ENCODE measurements at places on chromosomes 6 and 20.

DNA sequence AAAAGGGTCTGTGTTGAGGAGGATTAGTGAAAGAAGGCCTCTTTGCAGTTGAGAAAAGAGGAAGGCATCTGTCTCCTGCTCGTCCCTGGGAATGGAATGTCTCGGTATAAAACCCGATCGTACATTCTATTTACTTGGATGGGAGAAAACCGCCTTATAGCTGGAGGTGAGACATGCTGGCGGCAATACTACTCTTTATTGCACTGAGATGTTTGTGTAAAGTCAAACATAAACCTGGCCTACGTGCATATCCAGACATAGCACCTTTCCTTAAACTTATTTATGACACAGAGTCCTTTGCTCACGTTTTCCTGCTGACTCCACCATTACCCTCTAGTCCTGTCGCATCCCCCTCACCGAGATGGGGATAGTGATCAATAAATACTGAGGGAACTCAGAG, 4.5 kb downstream of the TDP2 start:
- DNase-seq, result no peak

- DNase-seq, result no peak
Observed at GRCh38 chr20:47348539-47349142, 7.9 kb downstream of the ZMYND8 start.

GRCh38 chr6:30206799-30207618, 6.2 kb downstream of the TRIM26 start:
- no peak for DNase-seq

GRCh38 chr6:163813979-163814493, 399.5 kb downstream of the QKI start:
- DNase-seq, result no peak

DNA sequence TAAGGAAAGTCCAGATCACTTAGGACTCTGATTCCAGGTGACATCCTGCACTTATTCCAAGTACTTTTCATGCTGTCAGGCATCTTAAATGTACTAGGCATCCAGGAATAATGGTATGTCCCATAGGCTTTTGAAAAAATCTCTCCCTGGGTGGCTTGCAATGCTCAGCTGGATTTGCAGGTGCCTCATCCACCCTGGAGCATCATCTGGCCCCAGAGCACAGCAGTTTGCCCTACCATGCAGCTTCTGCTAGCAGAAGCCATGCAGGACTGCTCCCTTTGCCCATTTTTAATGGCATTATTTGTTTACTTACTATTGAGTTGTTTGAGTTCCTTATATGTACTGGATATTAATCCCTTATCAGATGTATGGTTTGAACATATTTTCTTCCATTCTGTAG, 45.2 kb downstream of the DZANK1 start:
- DNase-seq, result no peak

GRCh38 chr6:36269834-36270705, at the start of gene PNPLA1:
TSS of gene PNPLA1 (plus strand) at chr6:36270060. CDS start at chr6:36270460, 400 bp downstream.
- DNase-seq, result no peak

DNA sequence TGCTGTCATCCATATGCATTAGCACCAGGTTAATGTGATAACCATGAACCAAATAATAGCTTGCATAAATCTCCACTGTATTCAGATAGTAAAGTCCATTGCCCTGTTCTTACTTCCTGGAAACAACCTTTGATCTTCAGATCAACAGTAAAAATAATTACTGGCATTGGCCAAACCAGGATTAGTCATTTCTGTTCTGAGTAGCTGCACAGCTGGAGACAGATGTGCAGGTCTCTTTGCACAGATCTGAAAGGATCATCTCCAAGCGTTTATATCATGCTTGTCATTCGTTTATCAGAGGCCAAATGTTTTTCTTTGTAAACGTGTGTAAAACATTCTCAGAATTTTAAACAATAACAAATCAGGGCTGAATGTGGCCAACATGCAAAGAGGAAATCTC, 134.4 kb upstream of the HMGCLL1 start:
- DNase-seq, result no peak

DNA sequence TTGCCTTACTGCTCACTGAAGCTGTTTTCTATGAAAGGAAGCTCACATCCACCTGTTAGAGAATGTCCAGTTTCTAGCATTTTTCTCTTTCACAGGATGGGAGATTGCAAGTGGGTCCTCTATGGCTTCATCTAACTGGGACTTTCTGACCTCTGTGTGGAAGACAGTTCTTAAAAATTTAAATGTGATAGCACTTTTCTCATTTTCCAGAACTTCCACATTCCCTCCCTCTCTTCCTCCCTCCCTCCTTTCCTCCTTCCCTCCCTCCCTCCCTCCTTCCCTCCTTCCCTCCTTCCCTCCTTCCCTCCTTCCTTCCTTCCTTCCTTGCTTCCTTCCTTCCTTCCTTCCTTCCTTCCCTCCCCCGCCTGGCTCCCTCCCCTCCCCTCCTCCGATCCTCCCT, 291.1 kb downstream of the DOK5 start:
- no peak for DNase-seq

GRCh38 chr6:14452567-14453527, 335.3 kb downstream of the CD83 start:
- no peak for DNase-seq

GRCh38 chr6:9139746-9140145, 704.4 kb upstream of the SLC35B3 start:
- DNase-seq, result no peak

DNA sequence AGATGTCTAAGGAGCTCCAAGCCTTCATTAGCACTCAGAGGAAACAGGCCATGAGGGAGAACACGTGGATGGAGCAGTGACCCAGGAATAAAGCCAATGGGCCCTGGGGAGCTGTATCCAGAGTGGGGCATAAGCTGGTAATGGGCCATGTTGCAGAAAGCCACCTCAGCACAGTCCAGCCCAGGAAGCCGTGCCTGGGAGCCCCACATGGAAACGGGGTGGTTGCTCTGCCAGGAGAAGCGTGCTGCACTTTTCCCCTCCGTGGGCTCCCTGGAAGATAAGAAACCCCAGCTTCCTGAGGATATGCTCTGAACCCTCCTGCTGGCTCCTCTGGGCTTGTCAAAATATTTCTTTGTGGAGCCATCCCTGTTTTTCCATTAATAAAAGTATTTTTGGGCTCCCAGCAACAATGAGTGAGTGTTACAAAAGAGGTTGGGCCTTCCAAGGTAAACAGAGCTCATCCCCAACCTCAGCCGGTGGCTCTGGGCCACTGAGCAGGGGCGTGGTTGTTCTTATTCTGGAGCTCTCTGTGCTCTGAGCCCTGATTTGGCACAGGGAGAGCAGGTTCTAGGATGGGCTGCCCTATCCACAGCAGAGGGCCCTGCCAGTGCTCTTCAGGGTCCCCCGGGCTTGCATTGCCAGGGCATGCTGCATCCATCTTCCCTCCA, 31.2 kb upstream of the NFATC2 start:
- no peak for DNase-seq

- peak; percentile 42 for DNase-seq
Observed at GRCh38 chr6:109073344-109074132, 21.1 kb downstream of the SESN1 start.

GRCh38 chr20:23135449-23136420, 49.6 kb upstream of the CD93 start:
- no peak for DNase-seq

- DNase-seq, result no peak
Observed at GRCh38 chr20:45968801-45969711, 2.9 kb downstream of the ZNF335 start.

DNA sequence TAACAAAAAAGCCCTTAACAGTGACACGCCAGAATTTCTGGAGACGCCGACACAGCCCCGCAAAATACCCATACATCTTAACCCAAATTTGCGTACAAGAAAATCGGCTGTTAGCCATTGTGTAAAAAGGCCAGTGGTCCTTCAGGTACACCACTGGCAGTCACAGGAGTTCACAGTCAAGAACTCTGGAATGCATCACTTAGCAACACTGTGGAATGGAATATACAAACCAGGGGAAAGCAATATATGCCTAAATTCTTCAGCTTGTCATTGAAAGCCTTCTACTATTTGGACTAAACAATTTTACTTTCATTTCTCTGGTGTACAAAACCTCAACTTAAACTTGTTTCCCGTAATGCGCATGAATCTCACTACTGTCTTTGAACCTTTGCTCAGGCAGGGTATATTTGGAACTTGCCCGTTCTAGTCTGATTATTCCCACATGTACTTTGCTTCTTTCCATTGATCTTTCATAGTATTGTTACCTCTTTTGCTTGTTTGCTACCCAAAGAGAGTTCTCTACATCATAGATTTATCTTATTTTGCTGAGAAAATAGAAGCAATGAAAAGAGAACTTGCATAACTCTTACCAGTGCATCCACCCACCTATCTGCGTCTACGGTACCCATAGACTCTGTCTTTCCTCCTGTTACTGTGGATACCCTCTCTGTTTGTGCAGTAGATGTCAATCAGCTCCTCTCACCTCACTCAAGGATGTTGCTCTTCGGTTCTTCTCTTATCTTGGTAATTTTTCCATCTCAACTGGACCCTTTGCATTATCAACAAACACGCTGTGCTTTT, at the start of gene ARMH2:
TSS of gene ARMH2 (minus strand) at position 178 of the 801 bp plus-strand sequence. CDS start at position 118, 60 bp downstream.
- no peak for DNase-seq

DNA sequence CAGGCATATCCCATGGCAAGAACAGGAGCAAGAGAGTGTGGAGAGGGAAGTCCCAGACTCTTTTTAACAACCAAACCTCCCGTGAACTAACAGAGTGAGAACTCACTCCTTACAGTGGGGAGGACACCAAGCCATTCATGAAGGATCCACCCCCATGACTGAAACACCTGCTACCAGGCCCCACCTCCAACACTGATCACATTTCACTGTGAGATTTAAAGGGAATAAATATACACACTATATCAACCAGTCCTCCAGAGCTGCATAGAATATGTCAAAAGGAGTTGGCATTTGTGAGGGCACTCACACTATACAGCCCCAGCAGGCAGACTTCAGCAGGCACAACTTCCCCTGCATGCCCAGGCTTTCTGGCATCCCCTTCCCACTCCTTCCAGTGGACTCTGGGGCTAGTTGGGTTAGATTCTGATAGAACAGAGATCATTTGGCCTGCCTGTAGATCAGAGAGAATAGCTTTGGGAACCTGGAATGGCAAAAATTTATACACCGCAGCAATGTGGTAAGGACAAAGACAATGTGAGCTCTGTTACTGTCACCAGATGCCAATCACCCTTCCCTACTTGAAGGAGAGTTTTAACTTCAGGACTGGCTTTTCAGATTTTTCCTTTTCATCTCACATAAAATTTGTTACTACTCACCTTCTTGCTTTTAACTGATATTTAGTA, 25.2 kb upstream of the TENT5A start:
- DNase-seq, result no peak

DNA sequence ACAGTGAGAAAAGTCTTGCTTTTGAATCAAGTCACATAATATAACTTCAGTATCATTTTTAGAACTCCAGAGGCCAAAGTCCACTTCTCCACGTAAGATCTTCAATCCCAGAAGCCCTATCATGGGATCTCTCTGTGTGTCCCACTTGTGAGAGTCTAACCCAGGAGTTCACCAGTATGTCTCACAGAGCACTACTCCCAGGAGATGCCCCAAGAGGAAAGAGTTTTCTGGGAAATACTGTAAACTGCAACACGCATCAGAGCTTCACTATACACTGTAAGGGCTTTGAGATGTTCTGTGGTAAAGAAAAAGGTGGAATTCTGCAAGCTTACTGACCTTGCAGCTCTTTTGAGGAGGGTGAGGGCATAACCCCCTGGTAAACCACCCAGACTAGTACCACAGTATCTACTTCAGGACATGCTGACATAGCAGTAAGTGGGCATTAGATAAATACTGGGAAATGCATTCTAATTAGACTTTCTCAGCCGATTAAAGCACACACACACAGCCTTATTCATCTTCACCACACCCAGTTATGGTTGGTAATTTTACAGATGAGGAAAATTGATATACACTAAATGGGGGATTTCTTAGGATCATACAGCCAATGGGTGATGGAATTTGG, 12.3 kb downstream of the DCBLD1 start:
- no peak for DNase-seq

DNA sequence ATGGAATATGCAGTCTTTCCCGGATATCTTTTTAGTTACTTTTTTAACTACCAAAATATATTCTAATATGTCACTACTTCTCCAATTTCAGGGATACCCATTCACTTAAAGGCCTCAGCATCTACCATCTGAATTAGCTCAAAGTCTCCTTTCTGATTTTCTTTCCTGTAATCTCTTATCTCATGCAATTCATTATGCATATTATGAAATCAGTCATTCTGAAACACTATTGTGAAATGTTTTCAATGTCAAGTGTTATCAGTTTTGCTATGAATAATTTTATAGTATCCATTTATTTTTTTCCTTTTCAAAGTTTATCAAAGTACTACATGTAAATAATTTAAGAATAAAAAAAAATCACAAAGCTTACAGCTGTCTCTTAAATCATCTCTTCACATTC, 41.2 kb upstream of the TPBG start:
- DNase-seq, result no peak

GRCh38 chr6:154763650-154764049, 30.4 kb downstream of the SCAF8 start:
- DNase-seq, result no peak

GRCh38 chr6:1387538-1387875, 1.9 kb upstream of the FOXF2 start:
- no peak for DNase-seq

DNA sequence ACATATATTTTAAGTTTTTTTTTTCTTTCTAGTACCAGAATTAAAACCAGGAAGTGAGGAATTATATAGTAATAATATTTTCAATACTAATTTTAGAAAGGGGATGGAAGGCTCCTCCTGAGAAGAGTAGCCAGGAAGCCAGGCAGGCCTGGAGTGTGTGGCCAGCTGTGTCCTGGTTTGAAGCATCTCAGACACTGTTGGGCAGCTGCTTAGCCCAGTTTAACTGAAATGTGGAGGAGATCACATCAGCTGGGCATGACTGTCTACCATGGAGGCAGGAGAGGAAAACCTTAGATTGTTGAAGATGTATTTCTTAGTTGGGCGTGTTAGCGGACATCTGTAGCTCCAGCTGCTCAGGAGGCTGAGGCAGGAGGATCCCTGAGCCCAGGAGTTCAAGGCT, 142.2 kb downstream of the ARID1B start:
- DNase-seq, result no peak

- no peak for DNase-seq
Observed at GRCh38 chr20:54103067-54103761, 32.8 kb upstream of the BCAS1 start.

DNA sequence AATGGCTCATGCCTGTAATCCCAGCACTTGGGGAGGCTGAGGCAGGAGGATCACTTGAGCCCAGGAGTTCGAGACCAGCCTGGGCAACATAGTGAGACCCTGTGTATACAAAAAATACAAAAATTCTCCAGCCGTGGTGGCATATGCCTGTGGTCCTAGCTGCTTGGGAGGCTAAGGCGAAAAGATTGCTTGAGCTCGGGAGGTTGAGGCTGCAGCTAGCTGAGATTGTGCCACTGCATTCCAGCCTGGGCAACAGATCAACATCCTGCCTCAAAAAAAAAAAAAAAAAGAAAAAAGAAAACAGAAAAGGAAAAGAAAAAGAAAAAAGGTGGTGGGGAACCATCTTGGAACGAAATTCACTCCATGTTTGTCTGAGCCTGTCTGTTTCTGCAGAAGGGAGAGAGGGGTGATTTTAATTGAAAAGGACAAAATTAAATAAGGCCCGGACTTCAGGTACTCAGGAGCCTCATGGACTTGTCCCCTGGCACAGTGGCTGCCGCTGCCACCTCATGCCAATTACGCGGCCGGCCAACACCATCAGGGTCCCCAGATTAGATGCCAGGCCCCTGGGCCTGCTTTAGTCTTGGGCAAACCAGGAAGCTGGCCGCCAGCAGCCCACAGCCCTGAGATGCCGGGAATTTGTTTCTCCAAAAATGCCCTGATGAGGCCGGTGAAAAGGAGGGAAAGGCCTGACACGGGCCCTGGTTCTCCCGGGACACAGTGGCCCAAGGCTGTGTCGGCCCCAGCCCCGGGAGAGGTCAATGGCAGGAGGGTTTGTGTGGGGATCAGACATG, 37.8 kb upstream of the STX16 start:
- DNase-seq, result no peak

GRCh38 chr6:150567823-150568383, 31.8 kb upstream of the PLEKHG1 start:
- no peak for DNase-seq

All from NCI-H1092 (cell line).